ENCODE measurements at places on chromosomes 1 and 21.
A peak's percentile ranks its signal among the peaks of the same experiment; 100 is the strongest.

- no peak overlapping the region for H3K4me3 ChIP-seq
- no peak overlapping the region for H3K27ac ChIP-seq
- peaks cover 29% of the 10 kb centered on the region for H3K4me1 ChIP-seq
- H3K36me3 ChIP-seq, result peaks cover 3% of the 10 kb centered on the region
Observed at GRCh38 chr1:95304803-95305202, 70.8 kb downstream of the RWDD3 start.

- H3K27ac ChIP-seq, result no peak overlapping the region
- H3K36me3 ChIP-seq, result no peaks in the 10 kb centered on the region
- DNase-seq, result no peak
- H3K4me1 ChIP-seq, result no peaks in the 10 kb centered on the region
- H3K4me3 ChIP-seq, result no peak overlapping the region
Observed at GRCh38 chr21:15669247-15669646, 60.5 kb upstream of the USP25 start.

DNA sequence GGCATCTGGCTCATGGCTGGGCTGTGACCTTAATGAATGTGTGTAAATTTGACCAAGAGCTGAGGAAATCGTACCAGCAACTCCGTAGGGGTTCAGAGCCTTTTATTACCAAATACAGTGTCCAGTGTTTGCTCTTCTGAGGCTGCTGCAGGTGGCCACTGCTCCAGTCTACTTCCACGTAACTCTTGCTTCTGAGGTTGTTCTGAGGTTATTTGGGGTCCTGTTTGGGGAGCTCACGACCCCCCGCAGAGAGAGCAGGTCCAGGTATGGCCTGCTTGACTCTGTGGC is 33.6 kb downstream of the MAN1C1 start:
- no peak overlapping the region for H3K4me3 ChIP-seq
- H3K27me3 ChIP-seq, result peaks cover 45% of the 10 kb centered on the region
- no peaks in the 10 kb centered on the region for H3K36me3 ChIP-seq
- DNase-seq, result no peak
- H3K4me1 ChIP-seq, result peaks cover 67% of the 10 kb centered on the region
- peak overlapping the region; percentile 90 for H3K27ac ChIP-seq

DNA sequence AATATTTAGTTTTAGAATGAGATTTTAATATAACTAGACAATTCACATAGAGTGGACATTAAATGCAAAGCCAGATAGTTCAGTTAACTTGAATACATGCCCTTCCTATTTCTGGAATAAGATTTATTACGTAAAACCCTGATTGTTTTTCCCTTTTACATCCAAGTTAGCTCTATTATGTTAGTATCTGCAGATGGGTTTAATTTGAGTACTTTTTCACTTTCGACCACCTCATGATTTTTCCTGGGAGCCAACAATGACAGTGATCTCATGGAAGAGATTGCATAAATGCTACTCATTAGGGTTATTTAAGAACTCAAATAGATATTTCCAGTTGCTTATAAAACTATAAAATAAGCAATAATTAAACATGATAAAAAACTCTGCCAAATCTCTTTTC is 199.4 kb upstream of the PTGFR start:
- no peaks in the 10 kb centered on the region for H3K36me3 ChIP-seq
- peaks cover 5% of the 10 kb centered on the region for H3K4me1 ChIP-seq
- no peak overlapping the region for H3K27ac ChIP-seq
- H3K27me3 ChIP-seq, result peaks cover 4% of the 10 kb centered on the region

DNA sequence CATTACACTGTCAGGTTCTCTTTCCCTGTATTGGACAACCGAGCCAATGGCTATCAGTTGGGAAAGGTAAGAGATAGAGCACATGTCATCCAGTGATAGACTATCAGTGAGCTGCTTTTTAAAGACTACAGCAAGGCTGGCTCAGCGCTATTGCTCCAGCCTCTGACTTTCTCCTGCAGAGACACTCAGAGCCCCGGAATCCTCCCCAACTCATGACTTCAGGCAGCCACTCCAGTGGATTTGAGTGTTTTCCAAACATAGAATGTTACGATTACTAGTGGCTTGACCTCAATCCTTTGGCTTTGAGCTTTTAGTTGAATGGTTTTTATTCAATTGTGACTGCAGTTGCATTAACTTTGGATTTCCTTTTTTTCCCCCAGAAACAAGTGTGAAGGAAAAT is 331.9 kb downstream of the DISC1 start:
- DNase-seq, result no peak
- H3K4me3 ChIP-seq, result no peak overlapping the region
- peaks cover 4% of the 10 kb centered on the region for H3K36me3 ChIP-seq
- H3K27ac ChIP-seq, result no peak overlapping the region
- H3K27me3 ChIP-seq, result peaks cover 2% of the 10 kb centered on the region

- H3K4me1 ChIP-seq, result no peaks in the 10 kb centered on the region
- H3K27me3 ChIP-seq, result no peaks in the 10 kb centered on the region
- peaks cover 78% of the 10 kb centered on the region for H3K36me3 ChIP-seq
- no peak for DNase-seq
Observed at GRCh38 chr21:26522704-26523103, 50.4 kb downstream of the CYYR1 start.

GRCh38 chr1:218456444-218456843 is 111.3 kb downstream of the TGFB2 start:
- DNase-seq, result no peak
- H3K4me3 ChIP-seq, result no peak overlapping the region
- peaks cover 4% of the 10 kb centered on the region for H3K27me3 ChIP-seq
- no peak overlapping the region for H3K27ac ChIP-seq

- no peak overlapping the region for H3K27ac ChIP-seq
- no peaks in the 10 kb centered on the region for H3K27me3 ChIP-seq
- H3K36me3 ChIP-seq, result no peaks in the 10 kb centered on the region
- H3K4me1 ChIP-seq, result no peaks in the 10 kb centered on the region
- no peak for DNase-seq
Observed at GRCh38 chr1:235697508-235697907, 47.9 kb upstream of the GNG4 start.

- H3K36me3 ChIP-seq, result no peaks in the 10 kb centered on the region
- peaks cover 8% of the 10 kb centered on the region for H3K4me1 ChIP-seq
- DNase-seq, result no peak
- no peak overlapping the region for H3K27ac ChIP-seq
Observed at GRCh38 chr1:48492392-48492791, 20.4 kb upstream of the SPATA6 start.

DNA sequence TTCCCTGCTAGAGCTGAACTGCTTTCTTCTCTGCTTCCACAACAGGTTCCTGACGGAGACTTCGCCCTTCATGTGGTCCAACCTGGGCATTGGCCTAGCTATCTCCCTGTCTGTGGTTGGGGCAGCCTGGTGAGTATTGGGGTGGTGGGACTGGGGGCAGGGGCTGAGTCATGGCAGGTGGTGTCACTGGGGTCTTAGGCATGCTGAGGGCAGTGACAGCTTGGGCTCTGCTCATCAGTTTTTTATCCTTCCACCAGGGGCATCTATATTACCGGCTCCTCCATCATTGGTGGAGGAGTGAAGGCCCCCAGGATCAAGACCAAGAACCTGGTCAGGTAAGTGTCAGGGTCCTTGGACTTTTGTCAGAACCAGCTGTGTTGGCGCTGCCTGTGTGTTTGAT is 1.3 kb downstream of the ATP6V0B start:
- peaks cover 32% of the 10 kb centered on the region for H3K36me3 ChIP-seq
- peaks cover 59% of the 10 kb centered on the region for H3K4me1 ChIP-seq
- peak overlapping the region; percentile 69 for H3K27ac ChIP-seq
- peaks cover 4% of the 10 kb centered on the region for H3K27me3 ChIP-seq
- H3K4me3 ChIP-seq, result peak overlapping the region; percentile 93
- DNase-seq, result no peak

DNA sequence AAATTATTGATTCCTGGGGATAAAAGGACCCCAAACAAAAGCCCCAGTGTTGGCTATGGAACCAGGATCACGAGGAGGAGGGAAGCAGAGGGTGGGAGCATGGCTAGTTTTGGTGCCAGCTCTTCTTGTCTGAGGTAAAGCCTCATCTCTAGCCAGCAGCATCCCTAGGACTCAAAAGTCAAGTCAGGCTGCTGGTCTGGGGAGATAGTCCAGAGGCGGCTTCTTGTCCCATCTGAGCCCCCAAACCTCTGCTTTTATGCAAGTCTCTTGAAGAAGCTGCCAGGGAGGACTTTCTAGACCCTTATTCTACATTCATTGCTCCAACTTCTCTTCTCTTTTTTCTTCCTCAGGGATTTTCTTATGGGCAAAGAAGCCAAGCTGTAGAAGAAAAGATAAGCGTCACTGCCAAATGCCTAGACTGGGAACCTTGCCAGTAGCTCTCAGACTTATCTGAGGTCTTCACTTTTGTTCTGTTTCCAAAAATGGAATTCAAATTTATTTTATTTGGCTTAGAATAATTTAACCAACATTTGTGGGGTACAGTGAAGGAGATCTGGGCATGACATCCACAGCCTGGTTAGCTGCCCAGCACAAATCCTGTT is 6.9 kb upstream of the ANKRD35 start:
- peaks cover 19% of the 10 kb centered on the region for H3K27me3 ChIP-seq
- H3K4me3 ChIP-seq, result peak overlapping the region; percentile 59
- H3K27ac ChIP-seq, result peak overlapping the region; percentile 80
- H3K36me3 ChIP-seq, result no peaks in the 10 kb centered on the region

DNA sequence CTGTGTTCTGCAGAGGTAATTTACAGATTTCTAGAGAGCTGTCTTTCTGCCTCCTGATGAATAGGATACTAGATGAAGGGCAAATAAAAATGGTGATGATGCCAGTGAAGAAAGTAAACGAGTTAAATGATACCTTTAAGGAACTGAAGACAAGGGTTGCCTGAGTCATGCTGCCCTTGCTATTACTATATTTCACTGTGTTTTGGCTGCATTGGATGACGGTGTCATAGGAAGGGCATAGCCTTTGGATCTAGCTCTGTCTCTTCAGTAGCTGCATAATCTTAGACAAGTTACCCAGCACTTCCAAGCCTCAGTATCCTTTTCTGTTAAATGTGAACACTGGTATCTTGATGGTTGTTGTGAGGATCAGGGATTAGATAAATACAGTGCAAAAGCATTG is 131.5 kb upstream of the FGGY start:
- no peaks in the 10 kb centered on the region for H3K36me3 ChIP-seq
- no peak overlapping the region for H3K27ac ChIP-seq
- DNase-seq, result no peak
- H3K4me3 ChIP-seq, result no peak overlapping the region

DNA sequence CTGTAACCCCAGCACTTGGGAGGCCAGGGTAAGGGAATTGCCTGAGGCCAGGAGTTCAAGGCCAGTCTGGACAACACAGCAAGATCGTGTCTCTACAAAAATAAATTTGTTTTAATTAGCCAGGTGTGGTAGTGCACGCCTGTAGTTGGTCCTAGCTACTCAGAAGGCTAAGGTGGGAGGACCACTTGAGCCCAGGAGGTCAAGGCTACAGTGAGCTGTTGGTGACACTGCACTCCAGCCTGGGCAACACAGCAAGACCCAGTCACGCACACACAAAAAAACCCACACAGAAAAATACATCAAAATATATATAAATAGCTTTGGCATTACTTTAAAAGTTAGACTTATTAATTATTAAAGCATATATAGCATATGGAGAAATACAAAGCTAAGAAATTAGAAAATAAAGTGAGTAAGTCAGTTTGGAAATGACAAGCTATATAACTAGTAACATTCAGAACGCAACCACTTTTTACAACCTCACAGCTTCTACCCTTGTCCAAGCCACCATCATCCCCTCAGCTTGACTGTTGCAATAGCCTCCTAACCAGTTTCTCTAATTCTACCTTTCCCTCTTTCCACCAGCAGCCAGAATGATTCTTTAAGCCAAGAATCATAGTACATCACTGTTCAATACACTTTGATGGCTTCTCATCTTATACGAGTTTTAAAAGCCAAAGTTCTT is 14.5 kb downstream of the PIK3R3 start:
- H3K27me3 ChIP-seq, result peaks cover 7% of the 10 kb centered on the region
- no peak overlapping the region for H3K4me3 ChIP-seq
- H3K4me1 ChIP-seq, result no peaks in the 10 kb centered on the region
- H3K27ac ChIP-seq, result peak overlapping the region; percentile 2

- no peak overlapping the region for H3K4me3 ChIP-seq
- no peaks in the 10 kb centered on the region for H3K36me3 ChIP-seq
- no peaks in the 10 kb centered on the region for H3K27me3 ChIP-seq
- no peak overlapping the region for H3K27ac ChIP-seq
- DNase-seq, result no peak
Observed at GRCh38 chr1:2953688-2954285, 67.5 kb upstream of the ACTRT2 start.

DNA sequence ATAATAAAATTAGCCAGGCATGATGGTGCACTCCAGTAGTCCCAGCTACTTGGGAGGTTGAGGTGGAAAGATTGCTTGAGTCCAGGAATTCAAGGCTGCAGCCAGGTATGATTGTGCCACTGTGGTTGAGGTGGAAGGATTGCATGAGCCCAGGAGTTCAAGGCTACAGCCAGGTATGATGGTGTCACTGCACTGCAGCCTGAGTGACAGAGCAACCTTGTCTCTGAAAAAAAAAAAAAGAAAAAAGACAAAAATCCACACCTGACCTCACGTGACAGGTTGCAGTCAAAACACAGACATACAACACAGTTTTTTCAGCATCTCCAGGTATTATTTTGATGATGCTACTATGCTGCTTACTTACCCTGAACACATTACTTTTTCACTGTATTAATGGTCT is 4.3 kb upstream of the AK2 start:
- H3K27ac ChIP-seq, result no peak overlapping the region
- H3K4me3 ChIP-seq, result no peak overlapping the region
- H3K36me3 ChIP-seq, result peaks cover 11% of the 10 kb centered on the region
- peaks cover 71% of the 10 kb centered on the region for H3K4me1 ChIP-seq
- H3K27me3 ChIP-seq, result peaks cover 4% of the 10 kb centered on the region

DNA sequence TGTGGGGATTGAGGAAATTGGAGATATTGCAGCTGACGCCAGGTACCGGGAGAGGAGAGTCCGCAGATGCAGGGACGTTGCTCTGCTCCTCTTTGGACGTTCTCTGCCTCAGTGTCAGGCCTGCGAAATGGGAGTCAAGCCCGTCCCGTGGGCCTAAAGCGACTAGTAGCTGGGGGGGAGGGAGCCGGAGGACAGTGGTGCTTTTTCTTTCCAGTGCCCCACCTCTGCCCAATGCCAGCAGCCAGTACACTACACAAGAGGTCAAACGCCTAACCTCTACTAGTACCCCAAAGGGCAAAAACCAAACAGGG is 413.6 kb upstream of the ESRRG start:
- no peaks in the 10 kb centered on the region for H3K36me3 ChIP-seq
- DNase-seq, result no peak
- peaks cover 100% of the 10 kb centered on the region for H3K27me3 ChIP-seq
- peak overlapping the region; percentile 87 for H3K4me3 ChIP-seq
- H3K4me1 ChIP-seq, result peaks cover 60% of the 10 kb centered on the region

DNA sequence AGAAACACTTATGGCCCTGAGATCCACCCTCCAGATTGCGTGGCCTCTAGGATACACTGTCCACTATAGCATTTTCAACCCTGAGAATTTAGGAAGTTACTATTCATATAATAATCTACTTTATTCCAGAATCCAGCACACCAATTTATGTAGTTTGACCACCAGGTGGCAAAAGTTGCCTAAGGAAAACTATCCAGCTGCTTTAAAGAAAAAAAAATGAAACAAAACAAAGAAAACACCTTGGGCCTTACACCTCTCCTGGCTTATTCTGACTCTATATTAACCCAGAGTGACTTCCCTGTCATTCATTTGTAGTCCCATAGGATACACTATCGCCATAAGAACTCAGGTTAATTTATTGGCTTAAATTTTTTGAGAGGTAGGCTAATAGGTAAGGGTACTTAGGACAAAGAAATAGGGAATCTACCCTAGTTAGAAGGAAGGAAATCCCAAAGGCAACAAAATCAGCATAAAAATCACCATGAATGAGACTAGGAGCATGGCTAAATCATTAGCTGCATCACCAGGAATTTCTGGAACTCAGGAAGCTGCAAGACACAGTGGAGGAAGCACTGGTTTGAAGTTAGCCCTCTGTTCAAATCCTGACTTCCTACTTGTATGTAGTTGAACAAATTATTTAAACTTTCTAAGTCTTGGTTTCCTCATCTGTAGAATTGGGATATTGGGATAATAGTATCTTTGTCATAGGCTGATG is 107.5 kb downstream of the SPAG17 start:
- no peak overlapping the region for H3K27ac ChIP-seq
- H3K27me3 ChIP-seq, result no peaks in the 10 kb centered on the region
- peaks cover 16% of the 10 kb centered on the region for H3K4me1 ChIP-seq
- H3K4me3 ChIP-seq, result no peak overlapping the region
- no peaks in the 10 kb centered on the region for H3K36me3 ChIP-seq
